ENCODE measurements at places on chromosomes 1 and 21.

DNA sequence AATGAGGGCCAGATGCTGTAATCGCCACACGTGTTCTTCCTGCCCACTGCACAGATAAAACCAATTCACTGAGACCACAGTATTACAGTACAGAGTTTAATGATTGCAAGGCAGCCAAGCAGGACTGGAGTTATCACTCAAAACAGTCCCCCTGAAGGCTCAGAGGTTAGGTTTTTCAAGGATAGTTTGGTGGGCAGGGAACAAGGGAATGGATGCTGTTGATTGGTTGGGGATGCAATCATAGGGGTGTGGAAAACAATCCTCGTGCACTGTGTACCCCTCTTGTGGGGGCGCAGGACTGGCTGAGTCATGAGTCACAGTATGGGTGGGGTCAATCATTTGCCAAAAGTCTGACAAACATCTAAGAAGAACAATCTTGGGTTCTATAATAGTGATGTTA, 12.4 kb upstream of the USP1 start:
- DNase-seq: no peak

DNA sequence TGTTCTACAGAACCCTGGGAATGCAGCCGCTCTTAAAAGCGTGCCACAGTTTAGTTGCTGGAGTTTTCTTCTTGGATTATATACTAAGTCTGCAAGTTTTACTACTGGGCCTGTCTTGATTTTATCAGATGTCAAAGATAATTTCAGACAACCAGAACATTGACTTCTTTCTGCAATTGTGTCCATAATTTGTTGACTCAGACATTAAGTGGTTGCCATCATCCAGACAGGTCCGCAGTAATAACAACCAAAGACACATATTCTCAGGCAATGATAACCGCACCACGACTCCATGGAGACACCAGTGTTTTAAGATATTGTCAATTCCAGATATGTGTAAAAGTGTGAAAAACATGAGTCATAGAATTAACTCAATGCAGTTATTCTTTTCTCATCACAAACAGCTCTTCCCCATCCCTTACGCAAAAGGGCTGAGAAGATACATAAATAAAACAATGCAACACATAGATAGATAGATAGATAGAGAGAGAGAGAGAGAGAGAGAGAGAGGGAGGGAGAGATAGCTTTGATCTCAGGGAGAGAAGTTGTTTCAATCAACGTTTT, 90.4 kb upstream of the FMN2 start:
- DNase-seq: no peak

DNA sequence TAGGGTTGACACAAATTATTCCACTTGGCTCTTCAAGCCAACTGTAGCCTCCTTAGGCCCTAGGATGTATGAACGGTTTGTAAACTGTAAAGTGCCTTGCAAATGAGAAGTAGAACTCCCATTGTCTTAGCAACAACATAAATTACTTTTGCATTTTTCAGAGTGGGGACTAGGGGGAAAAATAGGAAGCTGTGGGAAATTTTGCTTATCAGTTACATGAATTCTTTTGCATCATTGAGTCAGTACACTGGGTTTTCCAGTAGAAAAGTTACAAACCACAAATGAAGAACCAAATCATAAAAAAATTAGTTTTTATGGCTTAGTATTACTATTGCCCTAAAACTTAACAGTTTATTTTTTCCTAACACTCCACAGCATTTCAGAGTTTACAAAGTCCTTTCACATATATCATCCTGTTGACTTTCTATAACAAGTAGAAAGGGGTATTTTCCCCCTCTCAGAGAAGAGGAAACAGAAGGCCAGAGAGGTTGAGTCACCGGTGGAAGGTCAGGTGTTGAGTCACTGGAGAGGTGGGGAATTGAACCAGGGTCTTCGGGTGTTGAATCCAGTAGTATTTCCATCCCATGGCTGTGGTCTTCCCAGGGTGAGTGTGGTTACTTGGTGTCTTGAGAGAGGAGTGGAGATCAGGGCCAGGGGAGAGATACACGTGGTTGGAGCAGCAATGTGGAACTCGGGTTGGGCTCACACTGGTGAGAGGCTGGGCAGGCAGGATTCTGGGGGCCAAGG, 71.9 kb upstream of the USP24 start:
- no peak for DNase-seq

GRCh38 chr1:88661951-88662699, 21.9 kb upstream of the PKN2 start:
- DNase-seq: no peak

- no peak for DNase-seq
These were observed 4.5 kb downstream of the CDKN2C start for GRCh38 chr1:50974618-50974935.

- no peak for DNase-seq
These were observed 86.0 kb downstream of the SYT2 start for GRCh38 chr1:202624088-202624780.

GRCh38 chr1:169745015-169745861, 11.4 kb upstream of the SELE start:
- no peak for DNase-seq

- no peak for DNase-seq
These were observed 3.0 kb downstream of the INTS11 start for GRCh38 chr1:1321477-1321876.

DNA sequence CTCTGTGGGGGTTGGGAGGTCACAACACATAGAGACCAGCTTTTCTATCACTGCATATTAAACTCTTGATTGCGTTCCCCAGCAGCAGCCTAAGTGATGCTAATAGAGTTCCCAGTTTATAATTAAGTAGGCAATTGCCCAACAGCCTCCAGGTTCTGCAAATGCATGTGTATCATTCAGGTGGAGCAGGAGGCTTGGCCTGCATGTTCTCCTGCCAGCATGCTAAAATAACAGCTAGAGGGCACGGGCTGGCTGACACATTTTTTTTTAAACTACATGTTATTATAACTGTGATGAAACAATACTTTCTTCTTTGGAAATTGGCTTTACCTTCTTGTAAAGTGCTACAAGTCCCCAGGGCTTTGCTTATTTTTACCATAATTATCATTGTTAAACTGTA, 10.4 kb downstream of the TCHH start:
- DNase-seq: no peak

- DNase-seq: no peak
These were observed 3.0 kb upstream of the TENT5C start for GRCh38 chr1:117602862-117603261.

DNA sequence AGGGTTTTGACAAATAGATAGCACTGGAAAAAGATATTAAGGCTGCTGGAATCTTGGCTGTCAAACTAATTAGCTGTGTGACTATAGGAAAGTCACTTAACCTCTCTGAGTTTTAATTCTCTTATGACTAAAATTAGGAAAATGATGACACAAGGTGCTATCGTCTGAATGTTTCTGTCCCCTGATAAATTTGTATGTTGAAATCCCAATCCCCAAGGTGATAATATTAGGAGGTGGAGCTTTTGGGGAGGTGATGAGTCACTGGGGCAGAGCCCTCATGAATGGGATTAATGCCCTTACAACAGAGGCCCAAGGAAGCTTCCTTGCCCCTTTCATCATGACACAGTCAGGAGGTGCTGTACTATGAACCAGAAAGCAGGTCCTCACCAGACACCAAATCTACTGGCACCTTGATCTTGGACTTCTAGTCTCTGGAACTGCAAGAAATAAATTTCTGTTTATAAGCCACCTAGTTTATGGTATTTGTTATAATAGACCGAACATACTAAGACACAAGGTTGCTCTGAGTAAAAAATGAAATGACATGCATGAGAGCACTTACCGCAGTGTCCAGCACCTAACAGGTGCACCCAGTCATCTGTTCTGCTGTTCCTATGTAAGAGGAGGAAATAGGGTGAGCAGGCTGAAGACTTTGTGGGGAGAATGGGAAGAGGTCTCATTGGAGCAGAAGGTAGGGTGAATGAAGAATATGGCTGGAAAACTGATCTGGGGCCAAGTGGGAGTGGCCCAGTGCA, 26.3 kb upstream of the DISP1 start:
- no peak for DNase-seq

DNA sequence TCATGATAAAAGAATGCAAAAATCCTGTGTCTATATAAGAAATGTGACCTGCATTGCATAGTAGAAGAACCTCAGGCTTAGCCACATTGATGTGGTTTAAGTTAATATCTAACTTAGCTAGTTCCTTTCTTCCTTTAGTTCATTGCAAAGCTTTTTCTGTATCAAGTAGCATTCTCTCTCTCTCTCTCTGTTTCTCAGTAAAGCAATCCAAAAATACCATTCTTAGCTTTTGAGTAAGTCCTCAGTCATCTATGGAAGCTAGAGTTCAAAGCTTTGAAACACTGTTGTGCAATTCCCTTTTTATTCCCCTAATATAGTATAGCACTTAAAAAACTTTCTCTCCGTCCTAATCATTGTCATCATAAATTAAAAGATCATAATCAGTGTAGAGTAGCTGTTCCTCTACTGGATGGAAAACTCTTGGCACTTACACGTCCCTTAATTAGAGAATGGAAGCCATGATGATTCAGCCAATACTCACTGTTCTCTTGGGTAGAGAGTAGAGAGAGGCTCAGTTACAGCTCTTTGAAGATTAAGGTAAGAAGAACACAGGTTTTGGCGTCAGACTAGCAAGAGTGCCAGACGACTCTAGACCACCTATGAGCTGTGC, 350.3 kb upstream of the LYPLAL1 start:
- DNase-seq: no peak

GRCh38 chr1:150629115-150629928, at the start of gene ENSA:
Gene ENSA (minus strand): TSS chr1:150629612. CDS start chr1:150629470, 142 bp downstream.
- DNase-seq: peak; percentile 93

Measured in GM13976 (cell line).